ENCODE measurements at places on chromosomes 13 and 19.

DNA sequence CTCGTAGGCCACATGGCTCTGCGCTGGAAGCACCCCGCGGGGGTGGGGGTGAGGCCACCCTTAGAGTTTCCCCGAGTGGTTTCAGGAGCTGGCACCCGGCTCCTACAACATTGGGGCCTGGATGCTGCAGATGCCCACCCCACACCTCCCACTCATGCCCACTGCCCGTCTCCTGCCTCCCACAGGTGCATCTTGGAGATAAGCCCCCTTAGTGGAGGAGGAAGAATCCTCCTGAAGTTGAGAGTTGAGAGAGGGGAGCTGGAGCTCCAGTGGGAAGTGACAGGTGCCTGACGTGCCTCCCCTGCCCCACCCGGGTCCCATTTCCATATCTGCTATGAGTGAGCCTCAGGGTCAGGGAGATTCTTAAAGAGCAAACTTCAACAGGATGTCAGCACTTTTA is 341.3 kb downstream of the TEX29 start:
- DNase-seq: no peak

DNA sequence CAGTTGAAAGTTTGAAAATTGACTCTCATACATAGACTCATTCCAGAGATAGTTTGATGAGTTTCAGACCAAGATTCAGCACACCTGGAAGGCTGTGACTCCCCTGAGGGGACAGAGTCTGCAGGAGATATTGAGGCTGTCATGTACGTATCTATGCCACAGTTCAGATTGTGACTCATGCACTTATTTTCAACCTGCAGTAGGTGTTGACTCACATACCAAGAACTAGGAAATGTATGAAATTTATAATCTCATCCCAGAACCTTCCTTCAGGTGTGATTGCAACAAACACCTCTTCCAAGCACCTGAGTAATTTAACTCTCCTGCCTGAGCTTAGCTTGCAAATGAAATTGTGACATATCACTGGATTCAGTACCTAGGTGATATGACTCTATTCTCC is 64.4 kb upstream of the ZNF43 start:
- DNase-seq: no peak

- DNase-seq: no peak
Observed at GRCh38 chr13:71417205-71417604, 449.8 kb downstream of the DACH1 start.

DNA sequence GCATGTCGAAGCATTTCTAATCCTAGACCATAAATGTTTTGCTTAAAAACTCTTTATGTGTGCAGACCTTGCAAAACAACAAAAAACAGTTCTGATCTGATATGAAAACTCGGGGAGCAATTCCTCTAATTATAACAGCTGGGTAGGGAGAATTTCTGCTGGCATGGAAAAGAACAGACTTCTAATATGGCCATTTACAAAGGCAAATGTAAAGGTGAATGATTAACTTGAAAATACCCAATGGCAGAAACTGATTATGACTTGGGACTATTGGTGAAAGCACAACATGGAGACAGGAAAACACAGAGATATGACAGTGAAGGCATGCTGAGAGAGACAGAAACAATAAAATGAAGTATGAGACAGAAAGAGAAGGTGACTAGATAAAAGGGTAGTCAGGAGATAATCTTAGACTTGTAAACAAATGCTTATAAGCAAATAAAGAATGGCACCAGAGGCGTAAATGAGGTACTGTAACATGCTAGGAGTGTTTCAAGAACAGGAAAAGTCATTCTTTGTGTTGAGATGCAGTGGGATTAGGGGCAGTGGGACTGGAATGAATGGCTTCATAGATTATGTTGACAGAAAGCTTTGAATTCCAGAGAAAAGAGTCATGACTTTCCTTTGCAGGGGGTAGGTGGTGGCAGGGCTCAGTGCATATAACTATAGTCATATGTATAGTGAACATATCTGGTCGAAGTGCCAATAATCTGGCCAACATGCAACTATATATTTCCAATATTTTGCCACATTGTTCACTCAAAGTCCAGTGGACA is 393.0 kb downstream of the ITGBL1 start:
- no peak for DNase-seq

DNA sequence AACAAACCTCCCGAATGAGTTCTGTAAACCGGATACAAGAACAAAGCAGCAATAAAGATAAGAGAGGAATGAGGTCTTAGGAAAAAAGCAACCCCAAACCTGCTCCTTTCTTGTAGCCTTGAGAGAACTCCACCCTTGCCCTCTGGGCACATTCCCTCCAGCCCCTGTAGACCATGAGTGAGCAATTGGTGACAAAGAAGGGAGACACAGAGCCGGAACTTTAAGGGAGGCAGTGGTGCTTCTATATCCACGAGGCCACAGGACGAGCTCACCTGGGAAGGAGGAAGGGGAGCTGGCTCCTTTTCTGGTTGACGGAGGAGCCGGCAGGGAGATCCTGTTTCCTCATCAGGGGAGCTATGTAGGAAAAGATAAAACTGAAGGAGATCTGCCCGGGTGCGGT is 13.0 kb downstream of the BRME1 start:
- DNase-seq: no peak

GRCh38 chr19:55272142-55272541 is 7.8 kb downstream of the HSPBP1 start:
- DNase-seq: no peak

DNA sequence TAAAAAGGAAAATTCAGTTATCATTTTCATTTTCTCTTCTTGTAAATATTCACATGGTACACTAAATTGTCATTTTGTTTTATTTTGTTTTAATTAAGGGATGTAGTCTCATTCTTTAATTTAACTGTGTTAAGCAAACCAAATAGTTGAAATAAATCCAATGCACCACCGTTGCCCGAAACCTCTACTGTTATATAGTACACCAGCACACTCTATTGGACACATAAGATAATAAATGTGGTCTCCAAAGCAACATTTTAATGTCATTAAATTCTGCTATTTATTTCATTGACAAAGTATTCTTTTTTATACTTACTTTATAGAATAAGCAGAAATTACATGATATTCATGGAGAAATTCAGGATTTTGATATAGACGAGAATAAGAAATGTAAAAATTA is 156.4 kb upstream of the FREM2 start:
- no peak for DNase-seq

DNA sequence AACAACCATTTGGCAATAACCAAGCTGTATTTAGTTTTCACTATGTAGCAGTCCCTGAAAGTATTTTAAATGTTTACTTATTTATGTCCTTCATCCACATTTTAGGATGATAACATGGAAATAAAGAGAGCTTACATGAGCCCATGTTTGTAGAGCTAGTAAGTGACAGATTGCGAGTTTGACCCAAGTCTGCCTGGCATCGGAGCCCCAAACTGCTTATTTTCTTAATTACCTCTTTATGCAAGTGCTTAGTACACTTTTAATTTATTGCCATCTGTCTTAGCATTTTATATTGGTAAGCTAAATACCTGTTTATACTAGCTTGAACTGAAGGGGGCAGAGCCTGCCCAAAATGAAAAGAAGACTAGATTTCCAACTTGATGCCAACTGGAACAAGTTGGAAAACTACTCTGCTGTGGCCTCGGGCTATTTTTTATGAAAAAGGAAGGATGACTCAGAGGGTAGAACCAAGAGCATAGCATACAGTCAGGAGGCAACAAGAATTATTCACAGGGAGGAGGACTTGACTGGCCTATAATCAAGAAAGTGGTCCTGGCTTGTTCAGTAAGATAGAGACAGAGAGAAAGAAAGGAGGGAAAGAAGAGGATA is 150.2 kb downstream of the NDFIP2 start:
- no peak for DNase-seq

- no peak for DNase-seq
Observed at GRCh38 chr19:2500841-2501261, 24.9 kb downstream of the GADD45B start.

- no peak for DNase-seq
Observed at GRCh38 chr13:112693831-112694497, 4.1 kb downstream of the ATP11A start.

GRCh38 chr19:50358483-50359327 is 6.7 kb downstream of the NAPSA start:
- DNase-seq: peak; percentile 60

- DNase-seq: no peak
Observed at GRCh38 chr13:27712421-27712820, 79.9 kb upstream of the GSX1 start.

- no peak for DNase-seq
Observed at GRCh38 chr13:30382836-30383525, 39.3 kb upstream of the UBE2L5 start.

- DNase-seq: no peak
Observed at GRCh38 chr13:111875915-111876314, 191.0 kb upstream of the SOX1 start.

GRCh38 chr19:54473071-54473891 is at the start of gene CDC42EP5:
Gene CDC42EP5 (minus strand): TSS chr19:54473296. CDS start chr19:54465547, 7,749 bp downstream.
- DNase-seq: no peak

GRCh38 chr19:48742096-48742495 is 1.7 kb upstream of the RASIP1 start:
- DNase-seq: no peak

- no peak for DNase-seq
Observed at GRCh38 chr19:13054626-13055212, 47.9 kb downstream of the LYL1 start.

DNA sequence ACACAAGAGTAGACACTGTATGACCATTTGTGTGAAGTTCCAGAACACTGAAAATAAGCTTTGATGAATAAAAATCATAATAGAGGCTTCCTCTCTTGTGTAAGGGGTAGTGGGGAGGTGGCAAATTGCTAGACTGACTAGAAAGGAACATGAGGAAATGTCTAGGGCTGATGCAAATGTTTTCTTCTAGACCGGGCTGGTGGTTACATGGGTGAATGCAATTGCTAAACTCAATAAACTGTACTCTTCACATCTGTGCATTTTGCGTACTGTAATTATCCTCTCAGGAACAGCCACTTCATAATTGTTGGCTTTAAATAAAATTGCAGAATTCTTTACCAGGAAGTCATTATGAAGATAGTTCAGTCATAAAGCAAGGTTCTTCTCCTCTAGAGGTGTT is 5.2 kb upstream of the KBTBD7 start:
- no peak for DNase-seq

- no peak for DNase-seq
Observed at GRCh38 chr13:51595416-51595815, 11.2 kb downstream of the WDFY2 start.

DNA sequence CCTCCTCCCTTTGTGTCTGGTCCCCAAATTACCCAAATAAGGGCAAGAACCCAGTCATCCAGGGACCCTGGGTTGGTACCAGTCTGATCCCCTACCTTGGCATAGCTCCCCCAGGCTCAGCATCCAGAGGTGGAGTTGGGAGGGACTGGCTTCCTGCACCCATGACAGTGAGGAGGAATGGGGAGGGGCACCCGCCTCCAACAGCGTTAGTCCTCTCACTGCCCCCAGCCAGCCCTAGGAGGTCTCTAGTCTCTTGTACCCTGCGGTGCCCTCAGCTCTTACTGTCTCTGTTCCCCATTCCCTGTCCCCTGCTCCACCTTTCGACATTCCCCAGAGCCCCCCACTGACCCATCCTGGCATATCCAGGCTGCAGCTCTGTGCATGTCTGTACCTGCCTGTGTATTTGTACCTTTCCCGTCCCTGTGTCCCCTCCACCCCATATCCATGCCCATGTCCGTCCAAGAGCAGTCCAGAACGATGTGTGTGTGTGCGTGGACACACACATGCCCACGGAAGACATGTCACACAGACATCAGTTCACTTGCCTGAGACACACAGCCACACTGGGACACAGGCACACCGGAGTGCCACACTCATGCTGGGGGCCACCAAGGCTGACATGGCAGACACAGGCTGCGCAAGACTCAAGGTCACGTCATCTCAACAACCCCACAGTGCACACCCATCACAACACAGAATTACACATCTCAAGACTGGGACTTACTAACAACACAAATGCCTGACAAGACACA is 17.8 kb downstream of the ERFL start:
- DNase-seq: no peak

- no peak for DNase-seq
Observed at GRCh38 chr13:25192489-25192888, 20.4 kb upstream of the AMER2 start.

DNA sequence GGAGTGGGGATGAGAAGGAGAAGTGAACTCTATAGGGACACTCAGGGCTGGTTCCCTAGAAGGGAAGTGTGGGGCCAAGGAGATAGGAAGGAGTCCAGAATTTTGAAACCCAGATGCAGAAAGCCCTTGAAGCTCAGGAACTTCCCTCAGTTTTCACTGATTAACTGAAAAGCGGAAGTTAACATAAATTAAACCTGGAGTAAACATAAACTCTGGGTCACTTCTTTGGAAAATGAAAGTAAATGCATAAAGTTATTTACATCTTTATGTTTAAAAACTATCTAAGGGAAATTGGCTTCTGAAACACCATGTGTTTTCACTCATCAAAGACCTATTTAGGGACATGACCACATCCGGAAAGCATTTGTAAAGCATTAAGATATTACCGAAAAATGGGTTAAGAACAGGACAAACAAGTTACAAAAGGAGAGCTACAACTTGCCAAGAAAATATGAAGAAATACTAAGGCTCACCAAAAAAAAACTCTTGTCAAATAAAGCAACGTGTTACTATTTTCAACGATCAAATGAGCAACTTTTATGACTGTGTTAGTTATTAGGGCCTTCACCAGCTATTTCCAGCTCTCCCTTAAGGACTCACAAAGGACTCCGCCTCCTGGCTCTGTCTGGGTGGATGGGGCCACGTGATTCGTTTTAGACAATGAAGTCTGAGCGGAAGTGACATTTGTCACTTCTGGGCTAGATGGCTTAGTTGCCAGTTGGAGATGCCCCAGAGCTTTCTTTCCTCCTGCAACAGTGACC is 439.1 kb upstream of the ZNF507 start:
- no peak for DNase-seq

DNA sequence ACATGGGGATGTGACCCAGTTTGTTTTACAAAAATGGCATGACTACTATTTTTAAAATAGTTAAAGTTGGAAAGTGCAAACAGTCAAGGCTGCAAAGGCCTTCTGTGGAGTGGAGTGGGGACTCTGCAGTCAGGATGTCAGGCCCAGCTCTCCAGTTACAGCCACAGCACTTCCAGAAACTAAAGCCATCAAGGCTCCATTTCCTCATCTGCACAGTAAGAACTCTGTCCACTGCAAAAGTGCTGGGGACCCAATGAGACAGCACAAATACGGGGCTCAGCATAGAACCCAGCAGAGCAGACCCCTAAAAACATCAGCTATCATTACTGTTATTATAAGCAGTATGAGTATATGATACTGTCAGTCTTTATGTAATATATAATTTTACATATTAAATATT is 73.6 kb downstream of the SACS start:
- no peak for DNase-seq
